Amniotic epithelial cell (primary cell): ENCODE measurements at places on chromosomes 7 and 10.

DNA sequence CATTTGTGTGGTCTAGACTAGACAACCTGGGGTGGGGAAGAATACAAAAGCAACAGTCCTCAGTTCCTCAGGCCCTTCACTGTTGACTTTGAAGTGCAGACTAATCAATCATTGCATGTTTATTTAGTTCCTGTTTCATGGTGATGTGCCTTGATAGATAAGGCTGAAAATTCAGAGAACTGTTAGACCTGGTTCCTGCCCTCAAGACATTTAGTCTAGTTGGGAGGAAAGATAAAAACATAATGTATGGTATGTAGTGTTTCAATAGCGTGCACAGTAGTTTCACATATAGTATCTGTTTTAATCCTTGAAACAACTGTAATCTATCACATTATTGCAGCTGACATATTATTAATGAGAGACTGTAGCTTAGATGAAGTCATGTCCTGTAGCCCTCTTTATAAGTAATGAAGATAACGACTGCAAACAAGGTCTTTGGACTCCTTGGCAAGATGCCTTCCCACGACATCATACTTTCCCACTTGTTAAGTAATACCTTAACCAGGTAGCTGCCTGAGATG lies 124.0 kb downstream of the CELF2 start:
- no peak for DNase-seq

- DNase-seq, result no peak
Measured at GRCh38 chr7:5422396-5423305, 983 bp downstream of the TNRC18 start.

DNA sequence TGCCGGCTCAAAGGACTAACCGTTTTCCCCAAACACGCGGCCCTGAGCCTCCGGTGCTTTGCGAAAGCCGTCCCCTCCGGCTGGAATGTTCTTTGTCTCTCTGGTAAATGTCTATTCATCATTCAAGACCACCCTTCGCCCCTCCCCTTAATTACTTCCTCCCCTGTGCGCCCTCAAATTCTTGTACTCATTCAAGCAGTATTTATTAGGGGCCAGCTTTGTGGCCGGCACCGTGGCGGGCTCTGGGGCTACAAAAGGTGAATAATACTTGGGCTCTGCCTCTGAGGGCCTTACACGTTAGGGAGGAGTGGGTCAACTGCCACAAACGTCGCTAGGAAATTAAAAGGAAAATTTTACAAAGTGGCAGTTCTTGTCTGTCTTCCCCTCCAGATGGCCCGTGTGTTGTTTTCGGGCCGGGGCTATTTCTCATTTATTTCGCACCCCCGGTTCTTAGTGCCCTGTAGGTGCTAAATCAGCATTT lies 1.5 kb upstream of the MEST start:
- DNase-seq, result no peak

- DNase-seq, result no peak
Measured at GRCh38 chr10:110548002-110548401, 19.5 kb upstream of the SMC3 start.

DNA sequence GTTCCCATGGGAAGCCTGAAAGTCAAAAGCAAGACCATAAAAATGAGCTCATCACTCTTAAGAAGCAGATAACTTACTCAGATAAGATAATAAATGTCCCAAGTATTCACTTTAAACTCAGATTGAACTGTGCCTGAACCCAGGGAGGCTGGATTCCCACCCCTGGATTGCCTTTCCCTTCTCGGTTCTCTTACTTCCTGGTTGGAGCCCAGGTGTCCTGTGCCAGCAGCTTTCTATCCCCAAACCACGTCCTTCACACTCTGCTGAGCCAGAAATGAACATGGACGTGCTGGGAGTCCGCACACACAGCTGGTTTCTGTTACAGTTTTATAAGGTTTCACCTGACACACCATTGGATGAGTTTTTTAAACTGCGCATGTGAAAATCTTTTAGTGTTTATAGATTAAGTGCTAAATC lies 636.2 kb upstream of the IGFBP3 start:
- peak; percentile 90 for DNase-seq

DNA sequence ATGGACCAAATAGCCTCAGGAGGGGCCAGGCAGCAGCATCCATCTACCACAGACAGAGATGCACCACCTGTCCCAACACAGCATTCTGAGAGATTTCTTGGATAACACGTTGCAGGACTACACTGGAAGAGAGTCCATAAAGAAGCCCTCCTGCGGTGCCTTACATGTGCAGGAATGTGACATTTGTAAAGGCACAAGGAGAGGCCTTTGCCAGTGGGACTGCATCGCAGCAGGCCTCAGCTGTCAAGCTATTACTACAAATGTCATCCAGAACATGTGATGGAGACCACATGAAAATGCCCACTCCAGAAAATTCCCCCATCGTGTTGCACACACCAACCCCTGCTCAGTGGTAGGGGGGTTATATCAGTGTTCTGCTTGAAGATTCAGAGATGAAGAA lies 77.4 kb downstream of the ATXN7L1 start:
- no peak for DNase-seq

DNA sequence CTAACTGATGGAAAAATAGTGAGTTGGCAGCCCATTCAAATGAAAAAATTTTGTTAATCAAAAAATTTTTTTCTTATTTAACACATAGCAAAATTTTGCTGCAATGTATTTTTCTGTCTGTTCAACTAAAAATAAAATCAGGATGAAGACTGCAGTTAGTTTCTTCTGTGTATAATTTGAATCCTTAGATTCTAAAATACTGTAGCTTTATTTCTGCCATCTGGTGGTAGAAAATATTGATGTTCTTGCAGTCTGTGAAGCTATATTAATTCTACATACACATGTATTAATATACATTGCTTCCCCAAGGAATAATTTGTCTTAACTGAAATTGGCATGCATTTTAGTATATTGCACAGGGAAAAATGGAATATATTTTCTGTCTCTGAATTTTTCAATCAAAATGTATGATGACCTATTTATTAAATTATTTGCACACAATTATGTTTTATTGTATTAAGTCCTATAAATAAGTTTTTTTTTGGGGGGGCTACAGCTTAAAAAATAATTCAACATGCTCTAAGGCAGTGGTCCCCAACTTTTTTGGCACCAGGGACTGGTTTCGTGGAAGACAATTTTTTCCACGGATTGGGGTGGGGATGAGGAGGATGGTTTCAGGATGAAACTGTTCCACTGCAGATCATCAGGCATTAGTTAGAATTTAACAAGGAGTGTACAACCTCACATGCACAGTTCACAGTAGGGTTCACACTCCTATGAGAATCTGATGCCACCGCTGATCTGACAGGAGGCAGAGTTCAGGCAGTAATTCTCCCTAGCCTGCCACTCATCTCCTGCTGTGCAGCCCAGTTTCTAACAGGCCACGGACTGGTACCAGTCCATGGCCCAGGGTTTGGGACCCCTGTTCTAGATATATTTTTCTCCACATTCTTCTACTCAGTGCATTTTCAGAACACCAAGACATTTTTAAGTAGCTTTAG lies 119.4 kb downstream of the GNAT3 start:
- DNase-seq, result peak; percentile 58

- DNase-seq, result no peak
Measured at GRCh38 chr7:132697003-132697402, 120.7 kb upstream of the PLXNA4 start.

DNA sequence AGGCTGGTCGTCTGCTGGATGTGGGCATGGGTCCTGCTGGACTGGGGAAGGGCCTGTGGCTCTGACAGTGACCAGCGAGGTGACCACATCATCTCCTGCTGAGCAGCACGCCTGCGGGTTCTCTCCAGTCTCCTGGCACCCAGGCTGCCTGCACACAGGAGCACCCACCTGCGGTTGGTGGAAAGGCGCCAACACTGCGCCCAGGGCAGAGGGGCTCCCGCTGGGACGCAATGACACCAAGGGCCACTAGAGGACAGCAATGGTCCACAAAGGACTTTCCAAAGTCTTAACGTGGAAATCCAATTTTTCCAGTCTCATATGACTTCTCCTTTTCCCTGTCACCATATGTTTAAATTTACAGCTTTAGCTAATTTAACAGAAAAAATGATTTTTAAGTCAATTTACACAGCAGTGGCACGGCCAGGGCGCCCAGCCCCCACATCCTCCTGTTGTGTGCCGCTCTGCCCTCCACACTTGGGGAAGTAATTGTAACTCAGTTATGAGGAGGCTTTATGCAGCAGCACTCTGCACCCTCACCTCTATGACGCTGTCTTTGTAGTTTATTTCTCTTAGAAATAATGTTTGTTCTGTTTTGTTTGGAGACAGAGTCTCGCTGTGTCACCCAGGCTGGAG lies 38.1 kb downstream of the CFAP46 start:
- peak; percentile 15 for DNase-seq

DNA sequence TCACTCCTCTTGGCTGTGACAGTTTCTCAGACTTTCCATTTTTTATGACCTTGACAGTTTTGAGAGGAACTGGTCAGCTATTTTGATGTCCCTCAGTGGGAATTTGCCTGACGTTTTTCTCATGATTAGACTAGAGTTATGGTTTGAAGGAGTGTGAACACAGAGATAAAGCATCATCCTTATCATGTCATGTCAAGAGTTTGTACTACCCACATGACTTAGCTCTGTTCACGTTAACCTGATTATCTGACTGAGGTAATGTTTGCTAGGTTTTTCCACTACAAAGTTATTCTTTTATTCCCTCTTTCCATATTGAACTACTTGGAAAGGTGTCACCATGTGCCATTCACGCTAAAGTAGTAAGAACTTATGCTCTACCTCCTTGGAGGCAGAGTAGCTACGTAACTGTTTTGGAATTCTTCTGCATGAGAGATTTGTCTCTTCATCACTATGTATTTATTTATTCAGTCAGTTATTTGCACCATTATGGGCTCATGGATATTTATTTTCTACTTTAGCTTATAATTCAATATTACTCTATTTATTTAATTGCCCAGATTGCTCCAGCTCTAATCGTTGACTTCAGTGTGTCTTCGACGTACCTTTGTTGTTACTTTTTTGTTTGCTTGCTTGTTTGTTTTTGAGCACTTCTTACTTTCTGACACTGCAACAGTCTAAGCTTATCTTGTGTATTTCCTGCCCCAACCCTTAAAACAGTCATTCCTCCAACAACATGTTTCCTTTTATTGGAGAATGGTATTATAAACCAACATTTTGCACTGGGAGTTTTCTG lies 50.4 kb downstream of the CPED1 start:
- peak; percentile 49 for DNase-seq

- DNase-seq, result no peak
Measured at GRCh38 chr7:95614442-95614940, 18.2 kb upstream of the PDK4 start.

- DNase-seq, result peak; percentile 13
Measured at GRCh38 chr7:11623093-11623678, 208.8 kb downstream of the THSD7A start.

GRCh38 chr10:100288196-100288595 lies 1.7 kb upstream of the BLOC1S2 start:
- no peak for DNase-seq

DNA sequence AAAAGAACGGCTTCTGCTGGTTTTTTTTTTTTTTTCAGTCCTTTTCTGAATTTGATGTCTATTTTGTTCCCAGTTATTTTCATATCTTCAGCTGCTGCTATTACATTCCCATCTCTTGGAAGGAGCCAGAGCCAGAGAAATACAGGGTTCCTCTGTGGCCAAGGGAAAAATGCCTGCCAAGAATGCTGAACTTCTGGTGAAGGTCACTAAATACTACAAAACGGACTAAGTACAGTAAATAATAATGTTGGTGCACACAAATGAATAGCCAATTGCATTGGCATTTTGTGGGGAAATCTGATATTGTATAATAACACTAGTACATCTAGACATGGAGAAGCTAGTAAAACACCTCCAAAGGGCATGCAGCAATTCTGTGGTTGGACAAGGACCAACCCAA lies 56.3 kb upstream of the ZEB1 start:
- peak; percentile 61 for DNase-seq

GRCh38 chr7:137080516-137081203 lies 212.2 kb downstream of the CHRM2 start:
- DNase-seq, result peak; percentile 40

GRCh38 chr10:103923502-103923901 lies 5.5 kb upstream of the STN1 start:
- DNase-seq, result no peak

DNA sequence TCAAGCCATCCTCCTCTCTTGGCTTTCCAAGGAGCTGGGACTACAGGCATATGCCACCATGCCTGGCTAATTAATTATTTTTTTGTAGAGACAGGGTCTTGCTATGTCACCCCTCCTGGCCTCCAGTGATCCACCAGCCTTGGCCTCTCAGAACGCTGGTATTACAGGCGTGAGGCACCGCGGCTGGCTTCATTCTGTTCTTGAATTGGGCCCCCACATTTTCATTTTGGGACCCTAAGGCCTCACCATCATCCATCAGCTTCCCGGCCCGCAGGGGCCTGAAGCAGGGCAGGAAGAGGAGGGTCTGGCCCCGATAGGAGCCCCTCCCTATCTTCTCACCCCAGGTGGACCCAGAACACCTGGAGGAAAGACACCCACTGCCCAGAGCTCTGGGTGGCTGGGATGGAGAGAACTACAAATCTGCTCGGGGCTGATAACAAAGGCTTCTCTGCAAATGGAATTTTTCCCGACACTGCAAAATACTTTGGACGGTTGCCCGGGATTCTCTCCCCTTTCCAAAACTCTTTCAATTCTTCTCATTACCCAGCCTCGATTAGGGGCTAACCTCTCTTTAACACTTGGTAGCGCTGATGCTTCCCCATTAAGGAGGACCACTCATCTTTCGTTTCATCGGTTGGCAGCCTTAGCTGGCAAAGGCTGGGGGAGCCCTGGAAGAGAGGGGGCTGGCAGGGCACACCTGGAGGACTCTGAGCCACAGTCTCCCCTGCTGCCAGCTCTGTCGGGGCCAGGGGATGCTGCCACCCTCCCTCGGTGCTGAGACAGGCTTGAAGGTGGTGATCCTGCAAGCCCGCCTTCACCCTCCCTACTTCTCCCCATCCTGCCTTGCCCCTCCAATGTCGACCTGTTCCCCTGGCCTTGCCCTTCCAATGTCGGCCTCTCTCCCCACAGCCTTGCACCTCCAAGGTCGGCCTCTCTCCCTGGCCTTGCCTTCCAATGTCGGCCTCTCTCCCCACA lies 81.0 kb upstream of the GNA12 start:
- DNase-seq, result no peak

DNA sequence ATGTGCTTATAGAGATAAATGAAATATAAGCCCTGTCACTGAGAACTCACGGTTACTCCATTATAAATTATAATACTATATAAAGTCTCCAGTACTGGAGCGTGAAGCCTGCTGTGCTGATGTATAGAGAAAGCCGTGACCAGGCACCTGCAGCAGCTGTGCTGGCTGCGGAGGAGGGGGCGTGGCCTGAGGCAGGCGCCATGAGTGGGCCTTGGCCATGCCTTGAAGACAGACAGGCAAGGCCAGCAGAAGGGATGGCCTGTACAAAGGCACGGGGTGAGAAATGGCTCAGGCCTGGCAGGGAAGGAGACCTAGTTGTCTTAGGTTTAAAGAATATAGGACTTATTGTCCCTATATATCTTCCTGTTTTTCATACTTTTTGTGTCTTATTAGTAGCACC lies 218.5 kb upstream of the STK17A start:
- DNase-seq, result no peak

- DNase-seq, result peak; percentile 49
Measured at GRCh38 chr7:76011442-76011861, 17.1 kb upstream of the TMEM120A start.

- peak; percentile 14 for DNase-seq
Measured at GRCh38 chr10:72611783-72612182, 14.1 kb downstream of the MICU1 start.

- no peak for DNase-seq
Measured at GRCh38 chr7:15234431-15234830, 327.4 kb downstream of the AGMO start.
